IMR-90 (cell line): ENCODE measurements at places on chromosomes 2 and 18. TPM values are rescaled to one million over a fixed set of nuclear protein-coding genes. Genes with fewer than 3 reads are reported as not detected.
A peak's percentile ranks its signal among the peaks of the same experiment; 100 is the strongest.

DNA sequence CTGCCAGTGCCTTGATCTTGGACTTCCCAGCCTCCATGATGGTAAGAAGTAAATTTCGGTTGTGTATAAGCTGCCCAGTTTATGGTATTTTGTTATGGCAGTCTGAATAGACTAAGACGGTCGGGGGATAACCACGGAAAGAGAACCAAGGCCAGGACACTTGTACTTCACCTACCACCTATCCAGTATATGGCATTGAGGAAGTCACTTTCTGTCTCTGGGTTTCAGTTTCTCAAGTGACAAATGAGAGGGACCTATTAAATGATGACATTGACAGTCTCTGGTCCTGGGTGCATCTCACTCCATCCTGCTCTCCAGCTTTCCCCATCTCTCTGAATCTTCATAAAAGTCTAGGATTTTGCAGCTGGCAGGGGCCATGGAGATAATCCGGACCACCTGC lies 183.8 kb upstream of the MSH6 start:
- no peak for DNase-seq

DNA sequence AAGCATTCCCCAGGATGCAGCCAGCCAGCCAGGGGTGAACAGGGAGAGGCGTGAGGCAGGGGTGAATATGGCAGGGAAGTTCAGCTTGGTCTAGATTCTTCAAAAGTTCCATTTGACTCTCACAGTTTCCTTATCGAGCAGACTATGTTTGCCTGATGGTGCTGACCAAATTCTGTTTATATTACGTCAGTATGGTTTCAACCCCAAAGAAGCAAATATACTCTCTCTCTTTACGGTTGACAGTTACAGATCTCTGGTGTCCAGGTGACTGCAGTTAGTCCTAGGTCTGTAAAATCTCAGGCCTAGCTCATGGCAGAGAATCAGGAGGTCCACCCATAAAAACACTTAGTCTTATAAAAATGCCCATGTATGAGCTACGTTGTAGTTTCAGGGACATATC lies 38.3 kb upstream of the DNMT3A start:
- no peak for DNase-seq

Gene RNF149
- polyA plus RNA-seq: 13.0 and 14.5 TPM in 2 replicates

GRCh38 chr2:159086826-159087225 lies 118.4 kb downstream of the TANC1 start:
- DNase-seq: no peak

Gene STK16
- polyA plus RNA-seq: 40.3 and 50.1 TPM in 2 replicates

Gene ZNF532
- polyA plus RNA-seq: 36.7 and 45.8 TPM in 2 replicates

- DNase-seq: no peak
These were observed 76.4 kb upstream of the CD226 start for GRCh38 chr18:70024093-70024492.

Gene DNAJC5G
- polyA plus RNA-seq: not detected in 2 replicates

Gene SP140
- polyA plus RNA-seq: 1.1 and 1.4 TPM in 2 replicates

DNA sequence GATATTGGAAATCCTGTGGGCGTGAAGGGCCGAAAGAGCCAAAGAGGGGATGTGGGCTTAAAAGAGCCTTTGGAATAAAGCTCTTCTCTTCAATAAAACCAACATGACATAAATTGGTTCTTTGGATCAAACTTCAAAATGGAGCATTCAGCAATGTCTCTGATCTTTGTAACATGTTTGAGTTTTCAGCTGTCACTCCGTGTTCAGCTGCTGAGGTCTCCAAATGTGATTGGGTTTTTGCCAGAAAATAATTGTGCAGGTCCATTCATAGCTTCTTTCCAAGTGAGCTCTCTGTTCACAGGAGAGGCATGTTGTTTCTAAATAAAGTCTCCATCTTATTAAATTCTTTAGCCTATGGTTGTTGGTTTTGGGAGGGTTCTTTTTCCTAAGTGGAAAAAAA lies 127.6 kb upstream of the CCDC68 start:
- no peak for DNase-seq

- DNase-seq: peak; percentile 69
These were observed 55.2 kb downstream of the RASGRP3 start for GRCh38 chr2:33531549-33532059.

Gene NXPH2
- not detected in 2 replicates for polyA plus RNA-seq

DNA sequence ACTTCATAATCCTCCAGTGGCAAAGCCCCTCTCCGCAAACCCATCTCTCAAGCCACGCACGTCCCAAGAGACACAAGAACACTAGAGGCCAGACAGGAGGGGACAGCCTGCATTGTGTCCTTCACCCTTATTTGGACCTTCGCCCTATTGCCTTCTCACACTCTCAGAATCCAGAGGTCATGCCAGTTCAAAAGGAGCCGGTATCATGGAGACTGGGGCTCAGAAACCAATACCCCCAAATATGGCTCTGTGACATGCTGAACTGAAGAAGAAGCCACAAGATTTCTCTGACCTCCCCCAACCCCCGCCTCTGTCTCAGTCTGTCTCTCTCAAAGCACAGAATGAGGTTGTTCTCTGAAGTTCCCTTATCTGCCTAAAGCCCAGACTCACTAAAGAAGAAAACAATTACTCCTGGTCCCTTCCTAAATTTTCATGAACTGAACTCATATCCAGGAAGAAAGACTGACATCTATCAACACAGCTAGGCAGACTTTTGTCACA lies 19.2 kb upstream of the SPATA3 start:
- no peak for DNase-seq

GRCh38 chr18:29034113-29034856 lies 857.4 kb upstream of the CDH2 start:
- DNase-seq: no peak

DNA sequence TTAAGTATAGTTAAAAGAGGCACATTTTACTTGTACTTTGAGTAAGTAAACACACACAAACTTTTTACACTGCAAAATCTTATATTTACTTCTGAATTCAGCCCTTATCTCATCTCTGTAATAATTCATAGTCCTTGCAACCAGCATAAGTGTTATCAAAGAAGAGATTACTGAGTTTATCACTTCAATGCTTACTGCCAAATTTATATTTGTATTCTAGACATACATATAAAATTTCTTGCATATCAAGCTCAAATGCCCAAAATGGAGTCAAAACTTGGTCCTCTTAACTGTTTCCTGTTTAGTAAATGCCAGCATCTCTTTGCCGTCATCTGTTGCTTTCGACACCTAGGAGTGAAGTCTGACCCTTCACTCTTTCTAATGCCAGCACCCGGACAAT lies 21.1 kb upstream of the KCNJ3 start:
- no peak for DNase-seq

- no peak for DNase-seq
These were observed 715 bp upstream of the CFAP36 start for GRCh38 chr2:55518841-55519165.

DNA sequence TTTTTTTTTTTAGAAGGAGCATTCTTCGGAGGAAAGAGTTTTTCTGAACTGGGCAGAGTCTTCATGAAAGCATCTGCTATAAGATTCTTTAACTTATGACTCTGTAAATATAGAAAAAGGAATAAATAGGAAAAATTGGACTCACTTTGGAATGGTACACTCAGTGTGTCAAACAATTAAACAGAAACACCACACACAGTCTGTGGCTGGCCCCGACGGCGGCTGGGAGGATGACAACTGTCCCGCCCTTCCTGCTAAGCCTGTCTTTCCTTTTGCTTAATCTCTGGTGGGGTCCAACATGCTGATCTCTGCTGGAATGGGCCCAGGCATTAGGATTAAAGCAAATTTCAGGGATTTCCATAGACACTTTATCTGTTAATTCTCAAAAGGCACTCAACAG lies 12.5 kb upstream of the RAB31 start:
- DNase-seq: no peak

GRCh38 chr2:157421331-157421944 lies 22.5 kb downstream of the CYTIP start:
- DNase-seq: no peak

Gene CPO
- not detected in 2 replicates for polyA plus RNA-seq

Gene DNER
- 0.14 and 0.20 TPM in 2 replicates for polyA plus RNA-seq
